PC-9 (cell line): ENCODE measurements at places on chromosomes 2 and 18. TPM values are rescaled to one million over a fixed set of nuclear protein-coding genes. Genes with fewer than 3 reads are reported as not detected.

ANO7 gene
- total RNA-seq, result 6.5 and 8.5 TPM in 2 replicates

MEX3C gene
- total RNA-seq, result 21.1 and 26.2 TPM in 2 replicates

MAP2 gene
- 67.7 and 71.1 TPM in 2 replicates for total RNA-seq

PECR gene
- 10.8 and 16.0 TPM in 2 replicates for total RNA-seq
